ENCODE measurements at places on chromosomes 11 and 22.

- DNase-seq = no peak
Measured at GRCh38 chr11:5363679-5364078, 12.4 kb downstream of the OR51B6 start.

GRCh38 chr11:122287401-122287800 lies 171.4 kb upstream of the BLID start:
- no peak for DNase-seq

DNA sequence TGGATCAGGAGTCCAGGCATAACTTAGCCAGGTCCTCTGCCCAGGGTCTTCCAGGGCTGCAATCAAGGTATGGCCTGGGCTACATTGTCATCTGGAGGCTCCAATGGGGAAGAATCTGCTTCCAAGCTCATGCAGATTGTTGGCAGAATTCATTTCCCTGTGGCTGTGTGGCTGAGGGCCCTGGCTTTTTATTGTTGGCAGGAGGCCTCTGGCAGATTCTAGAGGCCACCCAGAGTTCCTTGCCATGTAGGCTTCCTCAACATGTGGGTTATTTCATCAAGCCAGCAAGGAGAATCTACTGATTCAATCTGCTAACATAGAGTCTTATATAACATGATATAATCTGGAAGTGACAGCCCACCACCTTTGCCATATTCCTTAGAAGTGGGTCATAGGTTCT lies 16.4 kb upstream of the EP300 start:
- no peak for DNase-seq

GRCh38 chr11:115502636-115503082 lies 1.6 kb downstream of the CADM1 start:
- DNase-seq = no peak

- no peak for DNase-seq
Measured at GRCh38 chr11:33685082-33685481, 15.5 kb downstream of the C11orf91 start.

DNA sequence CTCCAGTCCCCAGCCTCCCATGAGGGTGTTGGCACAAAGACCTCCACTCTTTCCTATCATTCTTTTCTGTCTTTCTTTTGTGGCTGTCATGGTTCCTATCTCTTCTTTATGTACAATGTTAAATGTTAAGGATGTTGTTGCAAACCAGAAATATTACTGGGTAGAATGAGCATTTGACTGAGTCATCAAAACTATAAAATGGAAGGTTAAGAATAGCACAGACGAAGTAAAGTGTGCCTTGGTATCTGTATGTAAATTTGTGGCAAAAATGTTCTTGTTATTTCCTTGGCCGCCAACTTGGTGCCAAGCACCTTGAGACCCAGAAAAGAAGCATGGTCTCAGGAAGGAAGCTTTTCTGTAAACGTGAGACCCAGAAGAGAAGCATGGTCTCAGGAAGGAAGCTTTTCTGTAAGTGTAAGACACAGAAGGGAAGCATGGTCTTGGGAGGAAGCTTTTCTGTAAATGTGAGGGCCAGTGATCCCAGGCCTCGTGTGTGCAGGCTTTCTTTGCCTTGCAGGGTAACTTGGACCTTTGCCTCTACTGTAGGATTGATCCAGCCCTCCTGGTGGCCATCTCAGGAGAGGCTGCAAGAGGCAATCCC lies 6.7 kb upstream of the PKP3 start:
- DNase-seq = no peak

DNA sequence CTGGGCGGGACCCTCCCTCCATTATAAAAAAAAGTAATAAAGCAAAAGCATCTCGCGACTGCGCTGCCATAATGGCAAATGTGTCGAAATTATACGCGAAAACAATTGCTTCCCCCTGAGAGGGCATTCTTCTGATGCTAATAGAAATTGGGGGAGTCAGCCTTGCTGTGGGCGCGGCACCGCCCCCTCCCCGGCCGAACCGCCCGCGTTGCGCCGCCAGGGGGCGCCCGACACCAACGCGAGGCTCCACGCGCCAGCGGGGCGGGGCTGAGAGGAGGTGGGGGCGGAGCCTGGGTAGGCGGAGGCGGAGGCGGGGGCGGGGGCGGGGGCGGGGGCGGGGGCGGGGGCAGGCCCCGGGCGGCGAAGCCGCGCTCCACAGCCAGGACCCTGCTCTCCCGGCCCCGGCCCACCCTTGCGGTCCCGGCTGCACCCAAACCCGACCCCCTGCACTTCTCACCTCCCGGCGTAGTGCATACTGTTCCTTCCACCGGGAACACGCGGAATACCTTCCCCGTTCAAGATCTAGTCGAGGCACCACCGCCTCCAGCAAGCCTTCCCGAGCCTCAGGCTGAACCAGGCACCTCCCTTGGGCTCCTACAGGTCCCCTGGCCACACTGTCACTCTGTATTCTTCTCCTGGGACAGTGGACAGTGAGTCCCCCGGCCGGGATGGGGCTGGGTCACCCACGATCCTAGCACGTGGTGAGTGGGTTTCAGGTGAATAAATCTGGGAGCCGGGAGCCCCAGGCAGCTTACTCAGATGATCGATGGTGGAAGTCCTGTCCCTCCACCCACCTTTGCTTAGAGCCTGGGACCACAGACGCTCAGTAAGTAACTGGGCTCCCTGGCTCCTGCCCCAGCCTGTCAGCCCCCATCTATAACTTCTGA lies 15.5 kb upstream of the UPK3A start:
- peak; percentile 92 for DNase-seq

- no peak for DNase-seq
Measured at GRCh38 chr11:113773092-113773415, 438 bp downstream of the ZW10 start.

DNA sequence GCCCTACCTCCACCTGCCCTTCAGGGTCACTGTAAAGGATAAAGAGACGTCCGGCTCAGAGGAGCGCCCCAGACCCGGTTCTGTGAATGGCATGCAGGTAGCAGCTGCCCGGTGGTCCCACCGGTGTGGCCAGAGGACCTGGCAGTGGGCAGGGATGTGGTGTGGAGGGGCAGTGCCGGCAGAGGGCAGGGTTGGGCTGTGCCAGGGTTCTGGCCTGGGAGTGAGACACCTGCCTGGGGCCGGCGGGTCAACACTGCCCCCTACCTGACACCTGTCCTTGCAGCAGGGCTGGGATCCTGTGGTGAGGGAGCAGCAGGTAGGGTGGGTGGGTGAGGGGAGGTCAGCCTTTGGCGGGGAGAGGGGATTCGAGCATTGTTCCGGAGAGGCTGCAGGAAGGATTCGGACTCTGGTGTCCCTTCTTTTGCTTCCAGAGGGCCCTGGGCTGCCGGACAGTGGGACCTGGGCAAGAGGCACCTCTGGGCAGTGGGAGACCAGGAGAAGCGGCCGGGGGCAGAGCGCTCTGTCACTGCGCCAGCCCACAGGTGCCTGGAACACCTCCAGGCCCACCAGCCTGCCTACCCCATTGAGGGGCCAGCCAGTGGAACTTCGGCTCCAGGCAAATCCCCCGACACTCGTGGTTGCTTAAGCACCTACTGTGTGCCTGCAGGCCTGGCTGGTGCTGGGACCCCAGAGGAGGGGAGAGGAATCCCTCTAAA lies 1.6 kb upstream of the PHLDA2 start:
- DNase-seq = no peak

DNA sequence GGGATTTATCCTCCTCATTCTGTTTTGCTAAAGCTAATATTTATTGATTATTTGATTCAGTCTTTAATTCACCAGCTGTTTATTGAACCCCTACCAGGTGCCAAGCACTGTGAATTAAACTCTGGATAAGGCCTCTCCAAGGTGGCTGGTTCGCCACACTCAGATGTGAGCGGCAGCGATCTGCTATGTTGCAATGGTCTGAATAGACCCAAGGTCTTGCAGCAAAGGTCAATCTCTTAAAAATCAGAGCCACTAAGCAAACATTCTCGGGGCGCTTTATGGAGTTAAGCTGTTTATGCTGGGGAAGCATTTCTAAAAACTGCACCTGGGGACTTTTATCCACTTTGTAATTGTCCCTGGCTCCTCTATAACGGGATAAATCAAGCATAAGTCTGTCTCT lies 10.5 kb upstream of the TSPAN18 start:
- no peak for DNase-seq

GRCh38 chr11:61816736-61817455 lies at the start of gene FADS1:
FADS1 (minus strand) TSS chr11:61817003; CDS start chr11:61816929, 74 bp downstream.
- peak; percentile 85 for DNase-seq

GRCh38 chr11:6502382-6502781 lies 5.3 kb downstream of the DNHD1 start:
- no peak for DNase-seq

GRCh38 chr11:13229711-13230318 lies 47.8 kb upstream of the BMAL1 start:
- DNase-seq = no peak

- no peak for DNase-seq
Measured at GRCh38 chr11:22337596-22338485, at the start of gene SLC17A6. SLC17A6 (plus strand) TSS chr11:22338381; CDS start chr11:22338534, 153 bp downstream.

- DNase-seq = no peak
Measured at GRCh38 chr11:102522312-102523188, 8.0 kb downstream of the MMP7 start.

GRCh38 chr11:96197103-96197502 lies 145.9 kb downstream of the MAML2 start:
- no peak for DNase-seq

DNA sequence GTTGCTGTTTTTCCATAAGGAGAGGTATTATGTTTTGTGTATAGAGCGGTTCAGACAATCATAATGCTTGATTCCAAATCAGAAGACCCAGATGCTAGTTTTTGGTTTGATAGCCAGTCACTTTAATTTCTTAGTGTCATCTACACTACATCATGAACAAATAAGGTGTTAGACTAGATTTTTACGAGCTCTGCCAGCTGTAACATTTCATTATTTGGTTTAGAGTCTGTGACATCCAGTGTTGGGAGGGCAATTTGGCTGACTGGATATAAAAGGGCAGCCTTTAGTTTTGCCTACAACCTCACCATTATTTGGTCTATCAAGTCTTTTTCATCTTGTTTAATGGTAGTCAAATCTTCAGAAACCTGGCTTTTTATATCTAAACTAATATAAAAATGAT lies 30.2 kb upstream of the FBXO3 start:
- no peak for DNase-seq

DNA sequence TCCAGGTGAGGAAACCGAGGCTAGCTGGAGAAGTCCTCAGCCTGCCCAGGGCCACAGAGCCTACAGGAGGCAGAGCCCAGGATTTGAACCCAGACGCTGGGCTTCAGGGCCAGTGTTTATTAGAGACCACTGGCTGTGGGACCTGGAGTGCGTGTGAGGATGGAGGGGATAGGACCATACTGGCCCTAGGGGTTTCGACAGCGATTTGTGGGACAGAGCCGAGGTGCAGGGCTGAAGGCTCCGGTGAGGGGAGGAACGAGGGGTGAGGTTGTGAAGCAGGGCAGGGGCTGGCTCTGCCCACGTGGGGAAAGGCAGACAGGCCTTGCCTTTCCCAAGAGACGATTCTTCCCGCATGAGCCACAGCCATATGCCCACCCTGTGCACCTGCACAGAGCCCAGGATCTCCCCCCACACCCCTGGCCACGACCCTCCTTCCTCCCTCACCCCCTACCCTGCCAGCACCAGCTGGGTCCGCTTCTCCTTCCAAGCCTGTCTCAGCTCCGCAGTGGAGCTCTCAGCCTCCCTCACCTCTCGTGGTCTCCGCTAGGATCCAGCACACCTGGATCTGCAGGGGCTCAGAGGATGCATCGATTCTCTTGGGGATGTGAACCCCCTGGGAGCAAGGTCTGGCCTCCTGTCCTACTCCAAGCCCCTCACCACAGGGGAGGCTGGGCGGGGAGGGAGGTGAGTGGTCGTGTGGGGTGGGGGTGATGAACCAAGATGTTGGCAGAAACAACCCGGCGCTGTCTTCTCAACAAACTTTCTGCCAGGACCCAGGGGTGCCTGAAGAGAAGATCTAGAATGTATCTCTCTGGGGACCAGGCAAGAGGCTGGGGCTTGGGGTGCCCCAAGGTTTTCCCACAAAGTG lies 58.4 kb downstream of the RTL6 start:
- peak; percentile 51 for DNase-seq

GRCh38 chr22:42080287-42080686 lies 787 bp downstream of the SMDT1 start:
- no peak for DNase-seq

- DNase-seq = peak; percentile 44
Measured at GRCh38 chr22:47606426-47606825, 844.0 kb downstream of the TBC1D22A start.

GRCh38 chr22:23124611-23125511 lies 16.9 kb downstream of the RSPH14 start:
- no peak for DNase-seq

GRCh38 chr11:119474682-119475596 lies 52.0 kb upstream of the THY1 start:
- DNase-seq = peak; percentile 87

GRCh38 chr11:81749245-81749644 lies 984.4 kb downstream of the FAM181B start:
- no peak for DNase-seq

DNA sequence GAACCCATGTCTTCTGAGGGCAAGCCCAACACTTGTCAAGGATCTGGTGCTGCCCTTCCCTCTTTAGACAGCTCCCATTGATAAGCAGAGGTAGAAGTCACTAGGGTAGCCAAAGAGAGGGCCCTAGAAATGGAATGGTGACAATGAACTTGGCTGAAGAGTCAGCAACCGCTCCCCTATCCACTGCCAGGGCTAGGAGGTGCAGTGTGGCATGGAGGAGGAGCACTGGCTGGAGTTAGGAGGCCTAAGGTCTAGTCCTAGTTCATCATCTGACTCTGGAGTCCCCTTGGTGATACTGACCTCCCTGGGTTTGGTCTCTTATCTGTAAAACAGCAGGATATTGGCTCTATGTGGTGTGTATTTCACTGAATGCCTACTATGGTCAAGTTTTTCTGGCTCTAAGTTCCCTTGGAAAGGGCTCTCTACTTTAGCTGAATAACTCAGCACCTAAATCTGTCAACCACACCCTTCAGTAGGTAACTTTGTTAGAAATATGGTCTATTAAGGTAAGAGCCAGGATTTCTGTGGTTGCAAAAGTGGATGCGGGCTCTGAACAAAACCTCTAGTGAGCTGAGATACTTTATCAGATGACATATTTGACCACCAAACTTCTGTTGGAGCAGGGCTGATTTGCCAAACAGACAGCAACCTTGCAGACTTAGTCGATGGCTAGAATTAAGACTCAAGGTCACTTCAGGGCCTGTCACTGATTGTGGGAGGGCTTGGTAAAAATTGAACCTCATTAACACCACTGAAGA lies 10.5 kb downstream of the TIMP3 start:
- DNase-seq = no peak

GRCh38 chr11:71333473-71333872 lies 81.1 kb upstream of the SHANK2 start:
- no peak for DNase-seq

DNA sequence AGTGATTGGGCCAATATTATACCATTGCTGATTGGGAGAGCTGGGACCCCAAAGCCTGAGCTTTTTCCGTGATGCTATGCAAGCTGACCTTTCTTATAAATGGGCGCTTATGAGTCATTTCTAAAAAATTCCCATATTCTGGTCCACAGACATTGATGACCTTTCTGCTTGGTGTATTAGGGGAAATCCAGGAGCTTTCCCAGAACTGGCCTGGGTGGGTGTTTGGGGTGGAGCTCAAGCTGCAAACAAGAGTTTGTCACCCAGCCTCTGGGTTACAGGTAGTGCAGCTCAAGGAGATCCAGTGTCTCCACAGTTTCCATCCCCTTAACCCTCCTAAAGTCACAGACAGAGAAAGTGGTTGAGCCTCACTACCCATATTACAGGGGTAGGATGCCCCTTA lies 67.7 kb downstream of the CCDC81 start:
- no peak for DNase-seq
